Activated gamma-delta T cell treated with Interleukin-2 at 50 U/mL for 16 hours (primary cell): ENCODE measurements at places on chromosomes 16 and 17.

DNA sequence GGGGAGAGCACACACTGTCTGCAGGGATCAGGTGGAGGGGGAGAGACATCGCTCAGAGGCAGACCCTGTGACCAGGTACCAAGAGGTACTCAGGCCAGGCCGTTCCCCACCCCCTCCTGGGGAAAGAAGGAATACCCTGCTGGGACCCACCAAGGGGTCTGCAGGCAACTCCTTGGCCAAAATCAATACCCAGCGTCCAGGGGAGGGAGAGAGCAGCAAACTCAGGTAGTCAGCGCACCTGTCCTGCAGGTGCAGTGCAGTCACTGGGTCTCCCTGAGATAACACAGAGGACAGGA is 57.5 kb upstream of the DOC2B start:
- DNase-seq, result no peak

DNA sequence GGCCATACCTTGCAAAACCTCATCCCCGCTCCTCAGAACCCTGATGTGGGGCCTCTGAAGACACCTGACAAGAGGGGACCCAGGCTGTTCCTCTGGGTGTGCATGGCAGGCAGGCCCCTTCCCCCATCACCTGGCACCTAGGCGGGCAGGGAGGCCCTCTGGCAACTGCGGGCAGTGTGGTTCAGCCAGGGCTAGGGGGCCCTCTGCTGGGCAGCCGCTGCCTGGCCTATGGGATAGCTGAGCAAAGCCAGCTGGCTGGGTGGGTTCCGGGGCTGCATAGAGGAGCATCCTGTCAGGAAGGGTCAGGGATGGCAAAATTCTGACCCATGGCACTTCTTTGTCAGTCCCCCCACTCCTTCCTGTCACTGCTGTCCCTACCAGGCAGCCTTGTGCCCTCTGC is 228.7 kb upstream of the ASIC2 start:
- no peak for DNase-seq

DNA sequence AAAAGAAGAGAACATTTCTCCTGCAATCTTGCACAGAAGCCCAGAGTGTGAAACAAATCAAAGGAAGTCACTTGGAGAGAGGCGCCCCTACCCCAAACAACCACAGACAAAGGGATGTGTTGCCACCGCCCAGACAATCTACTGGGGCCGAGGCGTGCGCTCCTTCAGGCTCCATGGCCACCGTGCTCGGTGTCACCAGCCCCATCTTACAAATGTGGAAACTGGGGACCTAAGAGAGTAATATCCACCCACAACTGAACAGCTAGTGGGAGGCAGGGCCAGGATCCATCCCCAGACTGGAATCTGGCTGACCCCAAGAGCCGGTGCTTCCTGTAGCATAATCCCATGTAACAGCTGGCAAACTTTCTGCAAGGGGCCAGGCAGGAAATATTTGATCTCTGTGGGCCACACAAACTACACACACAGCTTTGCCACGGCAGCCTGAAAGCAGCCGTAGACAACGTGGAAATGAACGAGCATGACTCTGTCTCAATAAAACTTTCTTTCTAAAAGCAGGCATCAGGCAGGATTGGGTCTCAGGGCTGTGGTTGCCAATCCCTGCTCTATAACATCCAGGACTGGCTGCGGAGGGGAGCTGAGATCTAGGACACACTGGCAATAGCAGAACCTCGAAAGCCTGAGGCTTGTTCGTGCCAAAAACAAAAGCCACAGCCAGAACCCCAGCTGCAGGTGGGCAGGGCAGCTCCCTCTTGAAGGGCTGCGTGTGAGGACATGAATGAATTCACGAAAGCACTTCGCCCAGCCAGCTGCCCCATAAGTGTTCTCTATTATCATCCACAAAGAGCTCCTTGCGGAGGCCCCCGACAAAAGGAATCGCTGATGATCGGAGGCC is 26.6 kb upstream of the GINS2 start:
- no peak for DNase-seq

DNA sequence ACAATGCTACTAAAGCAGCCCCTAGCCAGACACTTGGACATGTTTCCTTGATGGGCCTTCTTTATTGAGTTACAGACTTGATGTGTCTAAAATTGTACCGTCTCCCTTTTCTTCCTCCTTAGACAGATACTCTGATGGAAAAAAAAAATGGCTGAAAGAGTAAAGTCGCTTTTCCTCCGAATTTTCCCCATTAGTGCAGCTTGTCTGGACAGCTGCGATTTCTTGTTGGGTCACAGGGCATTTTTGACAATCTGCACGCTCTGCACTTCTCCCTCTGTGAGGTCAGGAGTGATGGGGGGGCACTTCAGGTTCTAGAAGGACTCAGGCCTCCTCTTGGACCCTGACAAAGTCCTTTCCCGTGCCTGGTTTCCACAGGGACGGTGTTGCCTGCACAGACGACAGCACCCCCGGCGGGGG is 968 bp upstream of the PRKAR1A start:
- no peak for DNase-seq

- no peak for DNase-seq
These were observed 23.9 kb downstream of the NLRC3 start for GRCh38 chr16:3553138-3553923.

- DNase-seq, result no peak
These were observed 18.2 kb downstream of the DHX38 start for GRCh38 chr16:72111657-72112451.

DNA sequence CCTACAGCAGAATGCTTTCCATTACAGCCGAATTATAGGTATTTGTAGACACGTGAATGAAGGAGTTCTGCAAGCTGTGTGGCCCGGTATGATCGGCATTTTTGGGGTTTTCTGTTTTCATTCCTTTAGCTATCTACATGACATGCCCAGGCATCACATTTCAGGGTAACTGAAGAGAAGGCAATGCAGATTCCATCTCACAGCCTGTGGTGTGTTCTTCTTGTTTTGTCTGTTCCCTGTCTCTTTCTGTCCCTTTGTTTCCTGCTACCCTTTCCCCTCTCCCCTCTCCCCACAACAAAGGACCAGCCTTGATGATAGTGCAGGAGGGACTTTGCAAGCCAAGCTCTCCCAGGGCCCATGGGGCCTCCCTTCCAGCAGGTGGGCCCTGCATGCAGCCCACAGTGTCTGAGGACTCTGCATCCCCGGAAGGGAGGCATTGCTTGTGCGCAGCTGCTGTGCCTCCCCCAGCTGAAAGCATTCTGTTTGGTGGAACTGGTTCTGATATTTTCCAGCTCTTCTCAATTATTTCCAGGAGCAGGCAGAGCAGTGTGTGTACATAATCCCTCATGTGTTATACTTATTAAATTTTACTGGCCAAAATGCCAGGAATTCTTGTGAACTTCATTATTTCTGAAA is 207.4 kb downstream of the RPTOR start:
- DNase-seq, result no peak
